ENCODE measurements at places on chromosomes 6 and 20.
A peak's percentile ranks its signal among the peaks of the same experiment; 100 is the strongest.

DNA sequence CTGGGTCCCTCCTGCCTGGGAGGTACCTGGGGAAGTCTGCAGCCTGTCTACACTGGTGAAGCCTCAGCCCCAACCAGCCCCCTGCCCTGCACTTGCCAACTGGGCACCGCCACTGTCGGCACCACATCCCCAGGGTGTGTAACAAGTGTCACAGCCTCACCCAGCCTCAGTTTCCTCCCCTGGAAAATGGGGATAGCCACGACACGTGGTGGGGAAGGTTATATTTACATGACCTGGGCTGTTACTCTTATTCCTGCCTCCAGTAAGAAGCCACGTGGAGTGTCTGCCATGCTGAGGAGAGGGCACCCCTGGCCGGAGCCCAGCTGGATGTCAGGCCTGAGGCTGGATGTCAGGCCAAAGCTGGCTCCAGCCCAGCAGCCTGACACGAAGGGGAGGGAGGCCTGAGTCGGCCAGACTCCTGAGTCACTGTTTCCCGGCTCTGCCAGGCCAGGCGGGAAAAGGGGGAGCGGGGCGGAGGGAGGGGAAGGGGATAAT is 44.9 kb downstream of the SNAI1 start:
- DNase-seq = no peak

DNA sequence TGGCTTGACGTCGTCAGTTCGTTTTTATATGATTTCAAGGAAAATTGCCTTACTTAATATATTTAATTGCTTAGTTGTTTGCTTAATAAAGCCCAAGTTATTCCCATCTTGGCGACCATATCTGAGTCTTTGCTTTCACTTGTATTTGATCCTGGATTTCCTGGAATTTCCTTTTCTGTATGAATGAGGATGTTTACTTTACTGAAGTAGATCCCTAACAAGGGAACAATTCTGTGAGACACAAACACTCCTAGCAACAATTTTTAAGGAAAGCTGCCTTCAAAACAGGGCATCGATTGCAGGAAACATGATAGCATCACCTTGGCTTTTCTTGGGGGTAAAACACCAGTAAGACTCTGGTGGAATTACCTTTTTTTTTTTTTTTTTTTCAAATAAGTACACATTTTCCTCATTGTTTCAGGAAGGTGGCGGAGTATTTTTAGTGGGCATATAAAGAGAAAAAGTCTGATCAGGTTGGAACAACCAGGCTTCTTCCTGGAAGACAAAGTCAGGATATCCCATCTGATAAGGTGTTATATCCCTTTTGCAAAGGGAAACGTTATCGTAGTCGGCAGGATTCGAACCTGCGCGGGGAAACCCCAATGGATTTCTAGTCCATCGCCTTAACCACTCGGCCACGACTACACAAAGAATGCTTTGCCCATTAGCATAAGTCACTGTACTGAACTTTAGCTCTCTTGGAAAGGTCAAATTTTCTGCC is 68.5 kb upstream of the ZNF184 start:
- DNase-seq = no peak

DNA sequence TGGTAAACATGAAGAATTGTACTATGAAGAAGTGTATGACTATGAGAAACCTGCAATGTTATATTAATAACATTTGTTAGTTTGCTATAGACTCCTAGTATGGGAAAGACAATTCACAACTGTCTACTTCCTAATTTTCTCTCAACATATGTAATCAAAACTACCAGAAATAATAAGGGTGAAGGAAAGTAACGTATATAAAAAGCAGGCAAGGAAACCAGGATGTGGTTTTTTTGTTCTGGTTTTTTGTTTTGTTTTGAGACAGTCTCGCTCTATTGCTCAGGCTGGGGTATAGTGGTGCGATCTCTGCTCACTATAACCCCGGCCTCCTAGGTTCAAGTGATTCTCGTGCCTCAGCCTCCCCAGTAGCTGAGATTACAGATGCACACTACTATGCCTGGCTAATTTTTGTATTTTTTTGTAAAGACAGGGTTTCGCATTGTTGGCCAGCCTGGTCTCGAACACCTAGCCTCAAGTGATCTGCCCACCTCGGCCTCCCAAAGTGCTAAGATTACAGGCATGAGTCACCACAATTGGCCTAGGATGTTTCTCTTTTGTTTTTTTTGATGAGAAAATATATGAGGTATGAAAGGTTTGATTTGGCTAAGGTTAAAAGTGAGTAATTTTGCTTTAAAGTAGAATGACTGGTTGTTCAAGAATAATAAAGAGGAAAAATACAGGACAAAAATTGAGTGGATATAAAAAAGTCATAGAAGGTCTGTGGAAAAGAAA is 83.1 kb downstream of the PTCHD4 start:
- DNase-seq = no peak

DNA sequence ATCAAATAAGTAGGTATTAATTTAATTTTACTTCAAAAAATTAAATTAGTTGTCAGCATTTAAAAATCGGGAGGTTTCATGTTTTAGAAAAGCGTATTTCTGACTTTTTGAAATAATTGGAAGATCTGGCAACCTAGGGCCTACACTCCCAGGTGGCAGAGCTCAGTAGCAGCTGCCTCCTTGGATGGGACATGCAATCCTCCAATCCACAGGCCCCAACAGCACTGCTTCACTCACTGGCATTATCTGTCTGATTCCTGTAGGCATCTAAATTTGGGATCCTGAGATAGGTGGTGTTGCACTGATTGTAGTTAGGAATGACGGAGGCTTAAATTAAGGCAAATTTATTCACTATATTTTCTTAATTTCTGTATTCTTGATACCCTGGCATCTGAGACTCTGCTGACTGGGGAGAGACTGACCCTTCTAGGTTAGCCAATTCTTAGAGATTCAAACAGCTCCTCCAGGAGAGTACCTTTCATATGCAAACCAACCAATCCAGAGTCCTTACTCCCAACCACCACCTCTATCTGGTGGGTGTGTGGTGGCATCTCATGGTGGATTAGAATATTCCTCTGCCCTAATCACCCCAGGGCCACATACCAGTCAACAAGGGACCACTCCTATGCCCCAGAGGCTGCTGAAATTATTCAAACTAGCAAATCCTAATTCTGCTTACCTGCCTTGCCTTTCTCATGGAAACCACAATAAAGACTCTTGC is 146.6 kb upstream of the GLP1R start:
- no peak for DNase-seq

DNA sequence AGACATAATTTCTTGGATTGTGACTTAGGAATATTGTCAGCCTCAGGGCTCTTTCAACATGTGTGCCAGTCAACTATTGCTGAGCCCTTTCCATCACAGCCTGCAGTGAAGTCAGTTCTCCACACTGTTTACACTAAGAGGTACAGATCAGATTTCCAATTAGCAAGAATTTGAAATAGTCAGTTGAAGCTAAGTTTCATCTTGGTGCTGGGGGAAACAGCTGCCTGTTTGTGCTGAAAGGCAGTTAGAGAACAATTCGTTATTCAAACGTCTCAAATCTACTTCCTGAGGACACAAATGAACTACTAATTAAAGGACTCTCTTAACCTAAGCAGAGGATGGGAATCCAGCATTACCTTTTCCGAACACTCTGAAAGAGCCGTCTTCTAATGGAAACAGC is 25.9 kb downstream of the ADGRF1 start:
- no peak for DNase-seq

GRCh38 chr6:107645740-107646139 is 155.8 kb downstream of the SOBP start:
- DNase-seq = no peak

DNA sequence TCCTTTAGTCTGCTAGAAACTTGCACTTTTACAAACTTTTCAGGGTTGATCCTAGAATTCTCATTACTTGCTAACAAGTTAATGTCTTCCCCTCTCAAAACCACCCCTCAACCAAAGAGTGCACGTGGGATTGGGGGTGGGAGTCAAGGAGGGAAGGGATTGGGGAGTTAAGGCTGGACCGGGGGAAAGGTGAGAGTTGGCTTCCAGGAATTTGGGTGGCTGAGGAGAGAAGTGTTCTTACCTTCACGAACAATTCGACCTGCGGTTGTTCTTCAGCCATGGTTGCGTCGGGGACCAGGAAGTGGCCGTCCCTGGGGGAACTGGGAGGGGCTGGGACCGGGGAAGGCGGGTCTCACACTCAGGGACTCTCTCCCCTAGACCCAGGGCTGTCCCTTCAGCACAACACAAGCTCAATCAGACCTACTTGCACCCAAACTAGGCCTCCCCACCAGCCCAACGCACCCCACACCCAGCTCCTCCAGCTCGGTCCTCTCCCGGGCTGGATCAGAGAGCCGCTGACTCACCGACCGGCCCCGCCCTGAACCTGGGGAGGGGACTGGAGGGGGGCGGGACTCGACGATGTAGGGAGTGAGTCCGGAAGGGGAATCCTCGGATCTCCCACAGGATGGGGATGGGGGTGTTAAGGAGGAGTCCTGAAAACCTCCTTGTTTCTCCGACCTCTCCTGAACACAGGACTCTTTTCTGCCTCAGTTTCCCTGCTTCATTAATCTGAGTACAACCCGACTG is at the start of gene CLIC1:
CLIC1 (minus strand) TSS at position 510 of the 747 bp plus-strand sequence; CDS start at position 280, 230 bp downstream.
- DNase-seq = peak; percentile 81

GRCh38 chr20:2814587-2815051 is at the start of gene C20orf141:
C20orf141 (plus strand) TSS chr20:2814987; CDS start chr20:2815185, 198 bp downstream.
- no peak for DNase-seq

- DNase-seq = no peak
These were observed 708 bp downstream of the NRN1 start for GRCh38 chr6:6006006-6006427.

GRCh38 chr6:104506429-104506828 is 353.3 kb downstream of the HACE1 start:
- DNase-seq = no peak

GRCh38 chr20:57460781-57461465 is 64.0 kb downstream of the CTCFL start:
- DNase-seq = no peak

DNA sequence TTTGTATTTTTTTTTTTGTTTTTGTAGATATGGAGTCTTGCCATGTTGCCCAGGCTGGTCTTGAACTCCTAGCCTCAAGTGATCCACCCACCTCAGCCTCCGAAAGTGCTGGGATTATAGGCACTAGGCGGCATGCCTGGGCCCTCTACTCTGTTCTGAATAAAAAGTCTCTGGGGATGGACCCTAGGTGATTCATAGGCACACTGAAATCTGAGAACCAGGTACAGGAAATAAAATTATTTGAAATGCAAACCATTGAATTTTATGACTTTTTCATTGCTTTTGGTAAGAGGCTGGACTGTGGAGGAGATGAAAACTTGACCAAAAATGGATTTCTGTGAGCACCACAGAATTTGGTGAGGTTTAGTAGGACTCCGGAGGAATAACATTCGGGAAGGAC is 117.5 kb downstream of the PRIM2 start:
- no peak for DNase-seq

- DNase-seq = no peak
These were observed 67.3 kb downstream of the ATP9A start for GRCh38 chr20:51700809-51701285.

GRCh38 chr6:3610921-3611320 is 140.6 kb downstream of the PXDC1 start:
- no peak for DNase-seq

GRCh38 chr6:108955329-108955949 is 107.2 kb downstream of the ARMC2 start:
- no peak for DNase-seq

- DNase-seq = no peak
These were observed 838 bp downstream of the TNFAIP3 start for GRCh38 chr6:137867685-137868509.

- DNase-seq = no peak
These were observed 282.4 kb upstream of the HSF2 start for GRCh38 chr6:122116835-122117627.

GRCh38 chr20:53040693-53041589 is 68.8 kb downstream of the TSHZ2 start:
- no peak for DNase-seq

DNA sequence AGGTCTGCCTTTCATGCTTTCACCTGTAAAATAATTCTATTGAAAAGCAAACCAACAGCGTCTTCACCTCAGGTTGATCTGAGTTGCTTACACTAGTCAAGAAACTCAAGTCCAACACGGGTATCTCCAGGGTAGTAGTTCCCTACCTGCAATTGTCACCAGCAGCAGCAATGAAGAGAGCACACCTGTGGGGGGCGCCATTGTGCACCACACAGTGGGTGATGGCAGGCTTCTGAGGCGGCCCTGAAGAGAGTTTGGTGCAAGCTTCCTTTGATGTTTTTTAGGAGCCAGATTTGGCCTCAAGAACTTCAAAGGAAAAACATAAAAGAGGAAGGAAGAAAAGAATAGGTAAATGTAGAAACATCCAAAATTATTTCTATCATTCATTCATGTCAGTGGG is 45.1 kb downstream of the KIAA0319 start:
- no peak for DNase-seq

DNA sequence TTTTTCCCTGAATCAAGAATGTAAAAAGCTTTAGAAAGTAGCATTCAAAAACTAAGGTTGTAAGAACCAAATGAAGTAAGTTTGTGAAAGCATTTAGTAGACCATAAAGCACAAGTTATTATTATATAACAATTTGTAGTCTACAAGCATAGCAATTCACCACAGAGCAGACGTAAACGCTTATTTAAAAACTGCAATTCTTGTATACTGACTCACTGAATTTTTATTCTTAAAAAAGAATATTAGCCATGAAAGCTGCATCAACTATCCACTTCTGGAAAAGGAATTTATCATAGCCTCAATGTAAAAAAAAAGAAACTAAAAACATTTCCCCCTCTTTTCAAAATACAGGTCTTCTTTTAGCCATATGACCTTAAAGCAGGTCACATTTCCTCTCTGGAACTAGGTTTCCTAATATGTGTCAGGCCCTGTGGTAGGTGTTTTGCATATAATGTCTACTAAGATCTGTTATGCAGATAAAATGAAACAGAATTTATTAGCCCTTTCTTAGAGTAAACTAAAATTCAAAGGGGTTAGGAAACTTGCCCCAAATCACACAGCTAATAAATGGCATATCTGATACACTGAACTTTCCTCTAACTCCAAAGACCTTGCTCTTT is 2.1 kb downstream of the MAP3K7 start:
- no peak for DNase-seq

DNA sequence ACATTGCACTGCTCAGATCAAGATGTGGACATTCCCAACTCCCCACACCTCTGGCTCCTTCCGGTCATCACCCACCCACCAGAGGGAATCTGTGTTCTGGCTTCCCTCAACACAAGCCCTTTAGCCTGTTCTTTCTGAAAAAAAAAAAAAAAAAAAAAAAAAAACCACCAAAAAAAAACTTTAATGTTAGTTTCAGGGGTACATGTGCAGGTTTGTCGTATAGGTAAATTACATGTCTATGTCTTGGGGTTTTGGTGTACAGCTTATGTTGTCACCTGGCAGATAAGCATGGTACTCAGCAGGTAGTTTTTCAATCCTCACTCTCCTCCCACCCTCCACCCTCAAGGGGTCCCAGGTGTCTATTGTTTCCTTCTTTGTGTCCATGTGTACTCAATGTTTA is 135.8 kb upstream of the FOXA2 start:
- no peak for DNase-seq
